ENCODE measurements at places on chromosomes 1 and 21.

GRCh38 chr1:154747740-154748404 is 122.2 kb downstream of the KCNN3 start:
- DNase-seq = no peak

DNA sequence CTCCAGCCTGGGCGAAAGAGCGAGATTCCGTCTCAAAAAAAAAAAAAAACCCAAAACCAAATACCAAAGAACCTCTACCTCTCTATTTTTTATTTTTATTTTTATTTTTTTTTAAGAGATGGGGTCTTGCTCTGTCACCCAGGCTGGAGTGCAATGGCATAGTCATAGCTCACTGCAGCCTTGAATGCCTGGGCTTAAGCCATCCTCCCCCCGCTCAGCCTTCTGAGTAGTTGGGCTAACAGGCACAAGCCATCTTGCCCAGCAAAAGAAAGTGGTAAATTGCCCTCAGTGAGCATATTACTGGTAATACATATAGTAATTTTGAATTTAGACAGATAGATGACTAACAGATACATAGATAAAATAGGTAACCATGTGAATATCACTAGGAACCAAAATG is 77.4 kb downstream of the ASH1L start:
- no peak for DNase-seq

DNA sequence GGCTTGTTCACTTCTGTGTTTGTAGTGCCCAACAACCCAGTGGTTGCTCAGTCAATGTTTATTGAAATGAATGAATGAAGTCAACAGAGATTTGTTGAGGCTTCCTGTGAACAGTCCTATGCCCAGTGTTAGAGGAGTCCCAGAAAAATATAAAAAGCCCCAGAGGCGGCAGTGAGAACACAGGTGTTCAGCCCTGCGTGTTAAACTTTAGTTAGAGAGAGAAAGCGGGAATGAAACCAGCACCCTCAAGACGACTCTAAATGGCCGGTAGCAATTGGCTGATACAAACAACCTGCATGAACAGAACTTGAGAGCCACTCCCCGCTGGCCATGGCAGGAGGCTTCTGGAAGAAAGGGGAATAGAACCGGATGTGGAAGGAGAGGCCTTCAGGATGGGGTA is 22.6 kb downstream of the TMEM51 start:
- no peak for DNase-seq

GRCh38 chr1:24159366-24159765 is 16.4 kb upstream of the IL22RA1 start:
- DNase-seq = no peak

DNA sequence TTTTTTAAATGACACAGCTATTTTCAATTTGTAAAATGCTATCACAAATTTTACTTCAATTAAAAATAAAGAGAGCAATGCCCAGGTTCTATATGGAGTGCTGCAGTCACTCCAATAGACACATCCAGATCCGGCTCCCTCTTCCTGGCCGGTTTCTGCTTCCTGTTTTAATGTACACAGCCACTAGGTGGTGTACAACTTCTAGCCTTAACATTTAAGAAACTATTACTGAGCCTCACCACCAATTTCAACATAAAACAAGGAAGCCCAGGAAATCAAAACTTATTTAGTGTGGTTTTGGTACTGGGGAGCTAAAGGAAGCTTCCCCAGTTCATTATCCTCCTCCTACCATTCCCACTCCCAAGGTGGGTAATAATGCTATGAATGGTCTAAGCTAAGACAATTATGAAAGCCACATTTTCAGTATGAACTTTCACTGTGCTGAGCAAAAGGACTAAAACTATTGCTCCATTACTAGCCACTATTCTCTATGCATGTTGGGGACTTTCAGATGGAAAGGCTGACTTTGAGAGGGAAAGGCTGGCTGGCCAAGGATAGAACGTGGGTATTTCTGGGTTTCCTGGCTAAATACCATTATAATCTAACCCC is 25.5 kb upstream of the MTMR11 start:
- peak; percentile 58 for DNase-seq

GRCh38 chr1:206693029-206693428 is 8.3 kb downstream of the MAPKAPK2 start:
- no peak for DNase-seq

GRCh38 chr21:17514124-17514845 is 1.4 kb downstream of the CXADR start:
- no peak for DNase-seq

GRCh38 chr1:8987881-8988617 is 38.2 kb downstream of the SLC2A7 start:
- no peak for DNase-seq

GRCh38 chr1:214838351-214838750 is 235.4 kb downstream of the CENPF start:
- DNase-seq = no peak

DNA sequence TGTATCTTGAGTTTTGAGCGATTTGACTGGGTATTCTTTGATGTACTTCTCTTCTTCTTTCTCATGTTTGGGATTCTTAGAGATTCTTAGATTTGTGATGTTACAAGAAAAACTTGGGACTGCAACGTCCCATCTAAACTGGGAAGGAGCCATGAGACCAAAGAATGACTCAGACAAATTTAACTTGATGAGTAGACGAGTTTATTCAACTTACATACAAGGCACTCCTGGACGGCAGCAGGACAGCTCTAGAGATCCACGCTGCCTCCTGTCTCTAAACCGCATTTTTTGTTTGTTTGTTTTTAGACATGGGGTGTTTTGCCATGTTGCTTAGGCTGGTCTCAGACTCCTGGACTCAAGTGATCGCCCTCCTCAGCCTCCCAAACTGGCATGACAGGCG is 137.1 kb downstream of the PIK3R3 start:
- DNase-seq = no peak

- DNase-seq = no peak
Measured at GRCh38 chr1:229086686-229087085, 184.2 kb upstream of the RAB4A start.

- DNase-seq = no peak
Measured at GRCh38 chr1:44652445-44653106, 21.7 kb downstream of the TMEM53 start.

DNA sequence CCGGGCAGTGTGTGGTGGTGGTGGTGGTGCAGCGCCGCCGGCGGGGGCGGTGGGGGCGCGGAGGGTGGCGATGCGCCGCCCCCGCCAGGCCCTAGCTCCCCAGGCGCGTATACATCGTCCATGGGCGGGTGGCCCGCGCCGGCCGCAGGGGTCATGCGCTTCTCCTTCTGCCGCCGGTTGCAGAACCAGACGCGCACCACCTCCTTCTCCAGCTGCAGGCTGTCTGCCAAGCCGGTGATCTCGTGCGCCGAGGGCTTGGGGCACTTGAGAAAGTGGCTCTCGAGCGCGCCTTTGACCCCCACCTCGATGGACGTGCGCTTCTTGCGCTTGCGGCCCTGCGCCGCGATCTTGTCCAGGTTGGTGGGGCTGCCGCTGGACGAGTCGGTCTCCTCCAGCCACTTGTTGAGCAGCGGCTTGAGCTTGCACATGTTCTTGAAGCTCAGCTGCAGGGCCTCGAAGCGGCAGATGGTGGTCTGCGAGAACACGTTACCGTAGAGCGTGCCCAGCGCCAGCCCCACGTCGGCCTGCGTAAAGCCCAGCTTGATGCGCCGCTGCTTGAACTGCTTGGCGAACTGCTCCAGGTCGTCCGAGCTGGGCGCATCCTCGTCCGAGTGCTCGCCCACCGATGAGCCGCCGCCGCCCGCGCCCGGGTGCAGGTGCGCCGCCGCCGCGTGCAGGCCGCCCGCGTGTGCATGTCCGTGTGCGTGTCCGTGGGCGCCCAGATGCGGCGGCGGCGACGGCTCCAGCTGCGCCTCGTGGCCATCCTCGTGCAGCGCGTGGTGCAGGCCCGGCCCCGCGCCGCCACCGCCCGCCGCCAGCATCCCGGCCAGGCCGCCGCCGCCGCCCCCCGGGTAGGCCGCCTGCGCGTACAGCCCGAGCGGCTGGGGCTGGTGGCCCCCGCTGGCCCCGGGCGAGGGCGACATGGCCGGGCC is 926 bp downstream of the POU3F1 start:
- DNase-seq = no peak

DNA sequence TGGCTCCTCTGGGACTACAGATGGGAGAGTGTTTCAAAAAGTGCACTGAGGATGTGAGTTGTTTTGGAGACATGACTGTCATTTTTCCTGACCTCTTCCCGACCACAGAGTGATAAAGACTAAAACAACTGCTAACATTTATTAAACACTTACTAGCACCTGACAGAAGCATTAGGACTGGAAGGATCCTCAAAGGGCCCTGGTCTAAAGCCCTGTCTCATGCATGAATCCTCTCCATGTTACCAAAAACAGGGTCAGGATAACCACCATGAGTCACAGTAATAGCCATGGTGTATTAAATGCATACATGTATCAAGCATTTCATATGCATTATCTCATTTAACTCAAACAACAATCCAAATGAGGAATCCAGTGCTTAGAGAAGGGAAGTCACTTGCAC is 11.5 kb downstream of the CYB5RL start:
- no peak for DNase-seq

- DNase-seq = no peak
Measured at GRCh38 chr1:14298806-14299205, 299.7 kb upstream of the KAZN start.

GRCh38 chr1:63943393-63943792 is 169.6 kb downstream of the ROR1 start:
- DNase-seq = no peak

GRCh38 chr1:67708606-67709005 is 23.6 kb downstream of the GADD45A start:
- DNase-seq = no peak

GRCh38 chr1:235004276-235004675 is 124.4 kb downstream of the TOMM20 start:
- DNase-seq = no peak

- DNase-seq = no peak
Measured at GRCh38 chr1:107486349-107486748, 345.5 kb downstream of the NTNG1 start.

DNA sequence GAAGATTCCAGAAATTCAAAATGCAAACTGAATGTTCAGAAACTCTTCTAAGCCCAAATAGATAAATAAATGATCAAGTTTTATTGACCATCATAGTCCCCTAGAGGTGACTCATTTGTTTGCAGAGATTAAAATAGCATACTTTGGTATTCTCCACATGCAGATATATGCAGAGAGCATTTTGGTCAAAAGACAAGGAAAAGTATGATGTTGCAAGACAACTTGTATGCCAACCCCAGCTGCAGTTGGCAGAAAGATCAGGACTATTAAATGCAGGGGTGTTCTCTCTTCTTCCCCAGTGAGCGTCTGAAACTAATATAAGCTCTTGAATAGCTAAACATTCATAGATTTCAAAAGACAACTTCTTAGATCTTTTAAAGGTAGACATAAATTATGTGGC is 404.9 kb downstream of the LTN1 start:
- no peak for DNase-seq

GRCh38 chr1:168007691-168008090 is 70.8 kb upstream of the MPC2 start:
- no peak for DNase-seq

GRCh38 chr1:57348921-57349320 is 74.9 kb downstream of the DAB1 start:
- DNase-seq = no peak

- no peak for DNase-seq
Measured at GRCh38 chr1:75131565-75132241, 2.5 kb upstream of the LHX8 start.

- no peak for DNase-seq
Measured at GRCh38 chr1:74266001-74266400, 30.8 kb downstream of the TNNI3K start.

DNA sequence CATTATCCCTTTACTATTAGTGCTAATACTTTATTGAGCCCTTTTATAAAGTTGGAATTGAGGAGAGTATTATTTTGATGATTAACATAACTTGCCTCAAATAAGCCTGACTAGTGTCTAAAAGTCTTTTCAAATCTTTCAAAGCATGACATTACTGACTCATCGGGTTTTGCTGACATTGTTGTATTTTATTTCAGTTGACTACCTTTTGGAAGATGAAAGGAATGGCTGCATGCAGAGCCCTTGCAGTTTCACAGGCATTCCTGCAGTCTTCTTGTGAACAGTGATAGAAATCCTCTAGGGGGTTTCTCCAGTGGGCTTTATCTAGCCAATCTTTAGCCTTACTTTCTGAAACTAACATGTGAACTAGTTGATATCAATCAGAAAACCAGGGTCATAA is 43.0 kb upstream of the TMEM61 start:
- DNase-seq = no peak

DNA sequence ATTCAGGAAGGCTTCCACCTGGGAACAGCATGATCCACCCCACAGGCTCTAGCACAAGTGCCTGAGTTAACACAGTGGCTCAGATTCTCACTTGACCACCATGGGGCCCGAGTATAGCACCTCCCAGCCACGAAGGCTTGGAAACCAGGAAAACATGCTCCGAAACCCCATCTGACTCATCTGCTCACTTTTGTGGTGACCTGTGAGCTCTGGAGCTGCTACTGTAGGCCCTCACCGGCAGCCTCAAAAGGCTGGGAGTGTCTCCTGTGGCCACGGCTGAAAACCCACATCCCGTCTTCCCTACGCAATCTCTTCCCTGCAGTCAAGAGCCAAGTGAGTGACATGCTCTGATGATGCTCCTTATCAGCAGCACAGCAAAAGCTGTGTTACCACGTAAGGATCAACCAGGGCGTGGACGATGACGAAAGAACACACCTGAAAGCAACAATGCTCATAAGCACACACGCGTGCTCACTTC is 81.4 kb downstream of the TGFBR3 start:
- no peak for DNase-seq

DNA sequence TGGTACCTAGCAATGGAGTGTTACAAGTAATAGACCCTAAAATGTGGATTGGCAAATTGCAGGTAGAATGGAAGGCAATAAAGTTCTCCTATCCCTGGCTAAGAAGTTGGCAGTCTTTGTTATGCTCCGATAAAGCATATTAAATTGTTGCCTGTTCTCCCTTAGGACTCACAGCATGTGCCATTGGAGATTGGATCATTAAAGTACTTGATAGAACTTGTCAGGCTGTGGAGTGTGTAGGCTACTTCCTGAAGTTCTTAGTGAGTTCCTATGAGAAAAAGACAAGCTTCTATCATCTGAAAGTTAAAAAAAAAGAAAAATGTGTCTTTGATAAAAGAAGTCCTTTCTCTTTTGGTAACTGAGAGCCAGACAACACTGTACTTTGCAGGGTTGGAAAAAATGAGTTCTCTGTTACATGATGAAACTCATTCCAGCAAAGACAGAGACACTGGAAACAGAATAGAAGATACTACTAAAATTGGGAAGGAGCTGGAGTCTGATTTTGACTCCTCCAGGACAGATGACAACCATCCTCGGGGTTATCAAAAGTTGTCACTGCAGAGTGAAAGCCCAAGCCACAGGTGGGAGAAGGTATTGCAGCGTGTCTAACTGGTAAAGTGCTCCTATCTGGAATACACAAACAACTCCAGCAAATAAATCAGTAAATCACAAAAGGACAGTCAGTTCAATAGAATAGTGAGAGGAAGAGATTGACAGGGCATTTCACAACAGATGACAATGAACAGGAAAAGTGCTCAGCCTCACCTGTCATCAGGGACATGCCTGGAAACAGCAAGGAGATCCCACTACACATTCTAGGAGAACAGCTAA is 87.5 kb upstream of the WDR26 start:
- DNase-seq = no peak
